ENCODE measurements at places on chromosomes 3 and 15.

- DNase-seq, result no peak
These were observed 870.9 kb downstream of the GBE1 start for GRCh38 chr3:80890571-80890970.

DNA sequence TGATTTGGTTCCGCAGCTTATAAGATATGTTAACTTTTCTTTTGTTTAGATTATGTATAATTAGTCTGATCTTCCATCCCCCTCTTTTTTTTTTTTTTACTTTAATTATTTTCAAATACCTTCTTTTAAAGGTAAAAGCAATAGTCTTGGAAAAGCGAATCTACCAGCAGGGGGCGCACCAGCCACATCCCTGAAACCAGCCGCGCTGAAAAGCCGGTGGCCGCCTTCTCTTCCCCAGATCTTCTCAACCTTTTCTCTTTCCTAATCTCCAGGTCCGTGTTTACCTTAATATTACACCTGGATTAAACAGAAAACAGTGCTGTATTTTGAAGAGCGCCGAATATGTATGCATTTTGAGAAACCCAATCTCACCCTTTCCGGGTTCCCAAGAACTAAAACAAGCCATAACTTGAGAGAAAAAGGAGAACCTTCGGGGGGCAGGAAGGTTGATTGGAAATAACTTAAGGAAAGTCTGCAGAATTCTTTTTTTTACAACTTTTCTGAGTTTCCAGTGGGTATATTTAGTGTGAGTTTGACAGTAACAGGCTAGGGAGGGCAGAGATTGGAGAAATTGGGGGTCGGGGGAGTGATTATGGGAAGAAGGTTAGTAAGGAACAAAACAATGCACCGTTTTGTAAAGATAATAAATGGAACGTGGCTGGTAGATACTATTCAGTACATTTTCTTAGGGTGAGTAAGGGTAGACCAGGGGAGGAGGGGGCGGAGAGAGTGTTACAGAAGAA lies 2.0 kb upstream of the SOX2 start:
- peak; percentile 76 for DNase-seq

DNA sequence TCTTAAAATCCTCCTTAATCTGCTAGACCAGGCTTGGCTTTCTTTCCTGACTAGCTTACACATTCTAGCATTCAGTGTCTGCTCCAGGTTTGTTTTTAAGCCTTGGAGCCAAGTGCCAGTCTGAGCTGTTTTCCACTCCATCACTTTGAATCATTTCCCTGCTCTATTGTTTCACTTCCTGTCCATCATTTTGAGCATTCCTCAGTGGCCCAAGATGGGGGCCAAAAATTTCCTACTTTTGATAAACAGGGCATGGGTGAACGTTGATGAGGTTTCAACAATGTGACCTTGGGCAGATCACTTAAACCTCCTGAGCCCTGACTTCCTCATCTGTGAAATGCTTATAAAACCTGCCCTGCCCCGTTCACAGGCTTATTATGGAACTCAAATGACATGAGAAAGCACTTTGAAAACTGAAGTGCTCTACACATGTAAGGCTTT lies 4.4 kb downstream of the CYP19A1 start:
- no peak for DNase-seq

- peak; percentile 24 for DNase-seq
These were observed 8.7 kb upstream of the ST3GAL6 start for GRCh38 chr3:98754483-98754882.

GRCh38 chr3:157412323-157412855 lies 24.3 kb upstream of the PTX3 start:
- DNase-seq, result no peak

GRCh38 chr3:107392549-107393165 lies 15.4 kb downstream of the CCDC54 start:
- no peak for DNase-seq

GRCh38 chr3:122793568-122794416 lies at the start of gene HSPBAP1:
Gene HSPBAP1, minus strand, starts transcription at chr3:122793831. Its CDS starts 151 bp downstream, at chr3:122793680.
- peak; percentile 93 for DNase-seq

- DNase-seq, result peak; percentile 26
These were observed 1.3 kb downstream of the DENND4A start for GRCh38 chr15:65790694-65791334.

DNA sequence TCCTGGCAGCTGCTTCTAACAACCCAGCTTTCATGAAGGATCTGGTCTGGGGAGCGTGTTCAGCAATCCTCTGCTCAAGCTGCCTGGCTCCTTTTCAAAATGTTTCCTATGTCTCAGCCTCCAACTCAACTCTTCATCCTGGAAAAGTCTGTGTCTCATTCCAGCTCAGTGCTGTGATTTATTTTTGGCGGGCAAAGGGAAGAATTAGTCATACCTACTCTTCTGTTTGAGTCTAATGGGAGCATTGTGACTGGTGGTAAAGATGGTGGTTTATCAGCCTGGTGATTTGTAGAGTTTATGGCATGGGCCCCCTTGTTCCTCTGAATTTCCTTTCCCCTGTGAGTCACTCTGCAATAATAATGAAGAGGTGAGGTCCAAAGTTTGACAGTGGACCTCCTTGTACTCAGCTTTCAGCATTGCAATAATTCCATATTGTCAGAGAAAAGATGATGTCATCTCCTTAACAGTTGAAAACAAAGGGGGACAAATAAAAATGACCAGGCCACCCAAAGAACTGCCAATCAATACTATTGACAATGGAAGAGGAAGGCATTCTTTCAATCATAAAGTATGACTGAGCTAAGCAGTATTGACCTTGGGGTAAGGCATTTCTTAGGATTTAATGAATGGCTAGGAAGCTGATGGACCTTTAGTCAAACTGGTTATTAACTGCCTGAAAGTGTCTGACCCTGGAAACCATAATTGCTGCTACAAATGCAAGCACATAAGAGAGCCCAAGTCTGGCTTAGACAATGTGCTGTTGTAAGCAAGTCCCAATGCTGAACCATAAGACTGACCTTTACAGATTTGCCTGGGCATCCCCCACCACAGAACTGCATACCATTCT lies 204.7 kb upstream of the MCTP2 start:
- no peak for DNase-seq

- no peak for DNase-seq
These were observed 145.3 kb upstream of the MBNL1 start for GRCh38 chr3:152123457-152123856.

- no peak for DNase-seq
These were observed 61.1 kb upstream of the GPD1L start for GRCh38 chr3:32045091-32045915.

DNA sequence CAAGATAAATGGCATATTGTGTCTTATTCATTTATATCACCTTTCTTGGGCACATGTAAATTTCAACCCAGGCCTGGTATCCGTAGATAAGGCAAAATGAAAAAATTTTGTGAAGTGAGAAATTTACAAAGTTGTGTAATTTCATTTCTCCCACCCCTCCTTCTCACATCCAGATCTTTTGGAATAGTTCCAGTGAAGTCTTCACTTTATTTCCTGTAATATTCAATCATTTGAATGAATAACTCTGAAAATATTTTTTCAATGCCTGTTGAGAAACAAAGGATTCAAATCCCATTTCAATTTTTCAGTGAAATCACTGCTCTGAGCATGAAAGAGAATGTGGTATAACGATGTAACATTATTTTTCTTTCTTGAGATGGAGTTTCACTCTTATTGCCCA lies 53.4 kb downstream of the BTLA start:
- DNase-seq, result no peak

GRCh38 chr15:49908236-49908932 lies 210.6 kb downstream of the ATP8B4 start:
- DNase-seq, result no peak

DNA sequence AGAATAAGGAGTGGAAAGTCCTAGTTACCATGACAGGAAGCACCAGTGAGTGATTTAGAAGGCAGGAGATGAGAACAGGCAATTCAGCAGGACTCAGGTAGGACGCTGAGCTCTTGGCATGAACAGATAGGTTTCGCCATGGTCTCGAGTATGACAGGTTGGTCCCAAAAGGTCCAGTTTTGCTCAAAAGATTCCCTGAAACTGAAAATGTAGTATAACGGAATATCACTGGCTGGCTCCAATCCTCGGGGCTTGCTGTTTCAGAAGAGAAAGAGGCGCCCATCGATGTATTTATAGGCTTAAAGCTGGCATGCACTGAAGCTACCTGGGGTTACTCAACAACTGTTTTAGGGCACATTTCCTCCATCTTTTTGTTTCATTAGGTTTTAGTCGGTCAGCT lies 59.2 kb downstream of the SRGAP3 start:
- no peak for DNase-seq

DNA sequence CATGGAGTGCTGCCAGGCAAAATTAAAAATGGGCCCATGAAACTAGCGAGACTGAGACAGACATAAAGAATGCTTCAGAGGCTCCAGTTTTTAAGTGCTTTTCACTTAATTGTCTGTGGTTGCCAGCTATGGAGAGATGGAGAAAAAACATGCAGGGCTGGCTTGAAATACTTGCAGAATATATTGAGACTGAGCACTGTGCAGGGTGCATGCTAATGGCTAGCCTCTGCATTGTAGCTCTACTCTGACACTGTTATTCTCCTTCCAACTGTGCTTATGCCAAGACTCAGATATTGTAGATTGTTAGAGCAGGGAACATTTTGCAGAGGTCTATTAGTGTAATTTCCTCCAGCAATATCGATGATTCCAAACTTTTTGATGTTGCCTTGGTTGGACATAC lies 735.0 kb downstream of the PDCD6IP start:
- DNase-seq, result no peak

DNA sequence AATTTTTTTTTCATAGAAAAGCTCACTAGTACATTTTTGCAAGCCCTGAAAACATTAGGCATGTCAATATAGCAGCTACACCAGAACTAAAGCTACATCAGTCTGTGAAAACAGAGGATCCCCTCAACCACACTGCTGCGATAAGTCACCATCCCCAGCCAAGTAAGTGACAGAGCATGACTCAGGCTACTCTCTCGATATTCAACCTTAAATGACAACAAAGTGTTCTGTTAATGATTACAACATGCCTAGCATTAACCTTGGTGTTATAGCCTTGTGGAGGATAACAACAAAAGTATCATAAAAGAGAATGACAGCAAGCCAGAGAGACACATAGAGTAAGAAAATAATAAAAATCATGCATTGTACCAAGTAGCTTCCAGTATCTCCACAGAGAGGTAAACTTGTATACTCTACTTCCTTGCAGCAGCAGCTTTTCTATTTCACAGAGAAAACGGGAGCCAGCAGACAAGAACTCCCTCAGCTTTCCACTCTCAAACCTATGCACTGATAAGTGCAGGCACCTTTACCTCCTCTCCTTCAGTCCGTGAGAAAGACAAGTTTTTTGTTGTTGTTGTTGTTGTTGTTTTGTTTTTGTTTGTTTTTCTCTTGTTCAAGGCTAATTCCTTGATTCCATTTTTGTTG lies 76.6 kb downstream of the GBE1 start:
- no peak for DNase-seq

- DNase-seq, result no peak
These were observed 108.4 kb downstream of the PTPRG start for GRCh38 chr3:61669668-61670299.

- no peak for DNase-seq
These were observed 646.7 kb downstream of the ROBO2 start for GRCh38 chr3:77686560-77686959.

GRCh38 chr15:88385078-88385700 lies 82.0 kb downstream of the MRPL46 start:
- DNase-seq, result peak; percentile 12

- DNase-seq, result peak; percentile 55
These were observed 238.0 kb upstream of the EOMES start for GRCh38 chr3:27960133-27960532.

DNA sequence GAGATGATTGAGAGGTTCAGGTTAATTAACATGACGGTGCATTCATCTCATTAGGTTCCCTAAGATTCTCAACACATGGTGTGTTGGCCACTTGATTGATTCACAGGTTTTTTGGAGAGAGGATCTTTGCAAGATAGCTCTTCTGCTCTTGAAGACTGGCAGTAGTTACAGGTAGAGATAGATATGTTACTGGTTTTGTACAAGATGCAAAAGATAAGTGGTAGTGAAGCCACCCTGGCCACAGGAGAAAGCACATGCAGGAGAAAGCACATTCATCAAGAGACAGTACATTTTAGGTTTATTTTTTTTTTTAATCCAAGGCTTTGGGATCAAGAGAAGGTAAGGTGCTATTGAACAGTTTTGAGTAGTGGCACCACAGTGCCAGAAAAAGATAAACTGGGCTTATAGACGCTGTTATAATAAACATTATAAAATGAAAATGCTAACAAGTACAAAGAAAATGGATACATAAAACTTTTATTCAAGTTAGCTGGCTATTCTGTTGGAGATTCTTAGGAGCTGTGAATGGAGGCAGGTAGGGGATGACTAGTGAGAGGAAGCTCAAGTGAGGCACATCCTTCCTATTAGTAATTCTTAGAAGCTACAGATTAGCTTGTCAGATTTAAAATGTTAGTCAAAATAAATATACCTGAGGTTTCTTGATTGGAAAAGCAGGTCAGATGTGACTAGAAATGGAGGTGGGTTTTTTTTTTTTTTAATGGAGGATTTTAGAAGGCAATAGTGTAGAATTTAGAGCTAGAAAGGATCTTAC lies 10.8 kb downstream of the SELENOT start:
- no peak for DNase-seq

DNA sequence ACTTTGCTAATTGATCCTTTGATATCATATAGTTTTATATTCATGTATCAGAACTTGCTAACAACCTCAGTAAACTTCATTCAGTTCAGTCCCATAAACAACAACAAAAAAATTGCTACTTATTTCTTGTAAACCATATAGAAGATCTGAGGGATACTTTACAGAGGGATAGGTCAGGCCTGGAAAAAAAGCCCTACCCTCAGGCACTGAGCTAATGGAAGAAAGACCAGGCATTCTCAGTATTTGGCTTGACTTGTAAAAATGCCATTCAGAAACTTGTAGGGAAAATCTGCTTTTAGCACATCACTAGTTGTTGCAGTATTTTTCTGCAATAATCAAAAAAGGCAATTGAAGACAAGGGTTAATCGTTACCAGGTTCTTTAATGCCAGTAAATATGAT lies 33.1 kb downstream of the ARMC8 start:
- no peak for DNase-seq

- DNase-seq, result peak; percentile 87
These were observed 102.2 kb downstream of the CD47 start for GRCh38 chr3:107988460-107989175.

- DNase-seq, result peak; percentile 81
These were observed 113.9 kb downstream of the OXNAD1 start for GRCh38 chr3:16378920-16379319.

DNA sequence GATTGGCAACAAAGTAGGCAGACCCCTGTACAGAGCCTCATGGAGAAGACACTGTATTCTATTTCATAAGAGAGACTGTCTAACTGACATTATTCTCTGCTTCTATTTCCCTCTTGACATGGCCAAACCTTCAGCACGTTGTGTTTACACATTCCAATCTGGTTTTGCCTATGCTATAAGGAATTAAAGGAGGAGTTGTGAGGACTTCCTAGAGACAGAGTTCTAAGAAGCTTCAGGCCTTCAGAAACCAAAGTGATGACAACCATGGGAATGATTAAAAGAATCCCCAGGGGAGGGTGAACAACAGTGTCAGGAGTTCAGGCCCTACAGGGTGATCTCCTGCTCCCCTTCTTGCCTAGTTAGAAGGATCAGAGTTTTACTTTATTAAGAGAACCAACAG lies 44.9 kb upstream of the CAPN7 start:
- no peak for DNase-seq
